GM12891 (cell line): ENCODE measurements at places on chromosomes 5 and 9.

GRCh38 chr5:74546796-74547195, 93.7 kb downstream of the ENC1 start:
- no peak for DNase-seq

GRCh38 chr5:55415071-55415470, 107.3 kb downstream of the MTREX start:
- no peak for DNase-seq

GRCh38 chr5:135100011-135100410, 66.0 kb upstream of the PITX1 start:
- DNase-seq = no peak

GRCh38 chr5:142800776-142801494, 30.8 kb downstream of the ARHGAP26 start:
- no peak for DNase-seq

DNA sequence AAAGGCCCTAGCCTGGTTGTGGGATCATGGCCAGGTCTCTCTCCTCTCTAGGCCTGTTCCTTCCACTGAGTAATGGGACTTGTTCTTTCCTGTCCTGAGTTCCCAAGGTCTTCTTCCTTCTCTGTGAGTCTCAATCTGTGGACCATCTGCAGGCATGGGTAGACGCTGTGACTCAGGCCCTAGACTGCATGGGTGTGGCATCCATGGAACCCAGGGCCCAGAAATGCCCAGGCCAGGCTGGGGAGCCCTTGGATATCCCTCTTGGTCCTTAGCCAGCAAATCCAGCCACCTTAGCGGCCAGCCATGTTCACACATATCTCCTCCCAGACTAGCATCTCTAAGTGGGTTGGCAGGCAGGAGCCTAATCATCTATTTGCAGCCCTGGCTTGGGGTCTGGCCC, 2.3 kb upstream of the ACSL6 start:
- no peak for DNase-seq

DNA sequence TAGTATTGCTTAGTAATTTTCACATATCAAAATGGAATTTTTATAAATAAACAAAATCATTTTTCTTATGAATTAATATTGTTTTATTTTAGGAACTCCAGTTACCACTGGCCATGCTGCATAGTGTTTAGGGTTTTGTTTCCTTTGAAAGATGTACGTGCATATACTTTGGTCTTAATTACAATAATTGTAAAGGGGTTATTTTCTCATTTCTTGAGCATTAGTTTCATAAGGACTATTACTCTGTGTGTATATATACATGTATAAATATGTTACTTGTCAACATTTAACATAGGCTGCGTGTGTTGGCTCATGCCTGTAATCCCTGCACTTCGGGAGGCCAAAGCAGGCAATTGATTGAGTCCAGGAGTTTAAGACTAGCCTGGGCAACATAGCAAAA, 21.6 kb downstream of the ACO1 start:
- no peak for DNase-seq
